ENCODE measurements at places on chromosomes 16 and 17.

DNA sequence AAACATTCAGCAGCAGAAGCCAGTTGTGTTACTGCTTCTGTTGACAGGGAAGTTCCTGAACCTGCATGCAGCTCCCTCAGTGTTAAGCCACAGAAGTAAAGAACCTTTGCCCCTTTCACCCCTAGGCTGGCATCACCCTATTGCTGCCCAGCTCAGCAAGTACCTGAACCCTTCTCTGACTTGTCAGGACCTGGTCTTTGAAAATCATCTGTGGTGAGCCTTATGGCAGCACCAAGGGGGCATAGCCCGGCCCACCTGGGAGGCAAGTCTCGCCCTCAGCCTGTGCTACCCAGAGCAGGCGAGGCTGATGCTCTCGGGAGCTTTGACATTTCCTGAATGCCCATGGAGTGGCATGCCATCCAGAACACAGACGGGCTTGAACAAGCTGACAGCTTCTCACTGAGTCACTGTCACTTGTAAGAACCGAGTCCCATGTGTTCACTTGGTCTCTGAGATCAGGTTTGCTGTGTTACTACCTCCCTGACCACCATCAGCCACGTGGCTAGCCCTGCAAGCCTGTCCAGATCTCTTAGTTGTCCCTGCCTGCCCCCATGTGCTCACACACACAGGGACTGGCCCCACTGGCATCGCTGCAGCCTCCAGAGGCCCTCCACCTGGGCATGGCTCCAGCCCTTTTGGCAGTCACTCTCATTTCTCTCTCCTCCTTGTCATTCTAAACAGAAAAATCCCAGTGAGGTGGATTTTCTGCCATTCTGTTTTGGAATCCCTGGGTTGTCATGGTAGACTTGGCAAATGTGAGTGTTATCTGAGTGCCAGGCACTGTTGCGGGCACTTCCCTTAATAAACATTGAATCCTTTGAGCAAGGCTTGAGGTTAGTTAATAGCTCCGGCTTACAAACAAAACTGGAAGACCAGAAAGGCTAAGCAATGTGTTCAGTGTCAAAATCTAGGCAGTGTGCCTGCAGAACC, 2.9 kb upstream of the CARMIL2 start:
- no peak for DNase-seq

GRCh38 chr17:17893801-17894644, 57.2 kb upstream of the SREBF1 start:
- no peak for DNase-seq

GRCh38 chr17:14297161-14297851, 3.6 kb upstream of the HS3ST3B1 start:
- no peak for DNase-seq

DNA sequence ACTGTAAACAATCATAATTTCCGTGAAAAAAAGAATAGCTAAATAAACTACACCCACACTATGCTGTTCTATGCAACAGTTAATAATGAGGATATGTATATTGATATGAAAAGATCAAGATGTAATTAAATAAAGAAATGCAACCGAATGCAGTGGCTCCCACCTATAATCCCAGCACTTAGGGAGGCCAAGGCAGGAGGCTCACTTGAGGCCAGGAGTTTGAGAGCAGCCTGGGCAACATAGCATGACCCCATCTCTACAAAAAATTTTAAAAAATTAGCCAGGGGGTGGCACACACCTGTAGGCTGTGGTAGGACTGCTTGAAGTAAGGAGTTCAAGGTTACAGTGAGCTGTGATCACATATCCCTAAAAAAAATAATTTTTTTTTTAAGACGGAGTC, 14.9 kb downstream of the CENPV start:
- DNase-seq = no peak

DNA sequence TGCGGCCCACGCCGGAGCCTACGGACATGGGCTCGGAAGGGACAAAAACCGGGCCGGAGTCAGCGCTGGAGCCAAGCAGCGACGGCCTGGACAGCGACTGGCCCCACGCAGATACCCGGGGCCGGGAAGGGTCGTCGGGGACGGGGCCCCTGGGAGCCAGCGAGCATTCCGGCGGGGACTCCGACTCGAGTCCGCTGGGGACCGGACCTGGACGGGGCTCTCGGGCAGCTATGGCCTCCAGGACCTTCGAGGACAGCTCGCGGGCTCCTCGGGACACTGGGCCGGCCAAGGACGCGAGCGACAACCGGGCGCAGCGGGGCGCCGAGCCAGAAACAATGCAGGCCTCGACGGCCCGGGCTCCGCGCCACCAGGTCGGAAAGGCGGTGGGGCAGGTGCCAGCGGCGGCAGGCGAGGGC, 1.0 kb downstream of the MYO15B start:
- DNase-seq = no peak

- no peak for DNase-seq
Measured at GRCh38 chr16:84513123-84513522, 8.7 kb upstream of the MEAK7 start.
